ENCODE measurements at places on chromosomes 12 and 14. TPM values are rescaled to one million over a fixed set of nuclear protein-coding genes. Genes with fewer than 3 reads are reported as not detected.

Gene GPR68
- total RNA-seq: 0.71 TPM

DNA sequence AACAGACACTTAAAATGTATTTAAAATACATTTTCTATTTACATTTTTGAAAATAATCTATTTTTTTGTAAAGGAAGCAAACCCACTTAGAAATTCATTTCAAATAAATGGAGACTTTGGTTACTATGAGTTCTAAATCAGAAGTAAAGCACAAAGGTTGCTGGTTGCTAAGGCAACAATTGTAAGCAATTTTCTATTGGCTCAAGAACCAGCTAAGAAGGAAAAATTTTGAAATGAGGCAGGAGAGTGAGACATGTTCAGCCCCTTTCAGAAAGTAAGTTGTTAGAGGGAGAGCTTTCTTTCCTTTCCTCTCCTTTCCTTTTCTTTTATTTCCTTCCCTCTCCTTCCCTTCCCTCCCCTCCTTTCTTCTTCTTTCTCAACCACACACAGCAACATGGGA lies 80.7 kb downstream of the PRMT8 start:
- no peak for DNase-seq

Gene ENDOU
- not detected for total RNA-seq

GRCh38 chr12:124517260-124518050 lies 50.0 kb downstream of the NCOR2 start:
- peak; percentile 76 for DNase-seq

Gene KRT83
- not detected for total RNA-seq

DNA sequence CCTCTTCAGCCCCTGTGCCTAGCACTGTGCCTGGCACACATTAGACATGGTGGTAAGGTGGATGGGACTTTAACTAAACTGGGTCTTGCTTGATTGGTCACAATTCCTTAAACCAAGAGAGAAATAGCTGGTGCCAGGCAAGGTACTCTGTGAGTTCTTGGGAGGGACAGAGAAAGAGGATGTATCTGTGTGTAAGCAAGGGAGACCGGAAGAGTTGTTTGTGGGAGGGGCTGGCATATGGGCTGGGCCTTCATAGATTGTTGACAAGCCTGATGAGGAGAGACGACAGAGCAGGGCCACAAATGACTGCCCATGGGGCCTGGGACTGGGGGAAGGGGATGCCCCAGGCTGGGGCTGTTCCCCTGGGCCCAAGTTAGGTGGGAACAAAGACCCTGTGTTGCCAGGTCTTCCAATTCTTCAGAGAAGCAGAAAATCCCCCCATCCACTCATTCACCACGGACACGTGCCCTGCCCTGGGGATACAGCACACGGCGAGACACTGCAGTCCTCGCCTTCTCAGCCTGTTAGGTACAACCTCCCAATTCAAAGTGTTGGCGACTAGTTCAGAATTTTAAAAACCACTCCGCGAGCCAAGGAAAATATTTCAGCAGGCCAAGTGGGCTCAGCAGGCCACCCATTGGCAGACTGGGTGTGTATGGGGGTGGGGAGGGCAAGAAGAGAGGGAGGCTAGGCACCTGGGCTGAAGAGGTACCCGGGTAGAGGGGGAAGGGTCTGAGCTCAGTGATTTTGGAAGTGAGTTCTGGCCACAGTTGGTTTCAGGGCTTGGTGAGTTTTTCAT lies 11.4 kb upstream of the CYP46A1 start:
- DNase-seq: no peak

DNA sequence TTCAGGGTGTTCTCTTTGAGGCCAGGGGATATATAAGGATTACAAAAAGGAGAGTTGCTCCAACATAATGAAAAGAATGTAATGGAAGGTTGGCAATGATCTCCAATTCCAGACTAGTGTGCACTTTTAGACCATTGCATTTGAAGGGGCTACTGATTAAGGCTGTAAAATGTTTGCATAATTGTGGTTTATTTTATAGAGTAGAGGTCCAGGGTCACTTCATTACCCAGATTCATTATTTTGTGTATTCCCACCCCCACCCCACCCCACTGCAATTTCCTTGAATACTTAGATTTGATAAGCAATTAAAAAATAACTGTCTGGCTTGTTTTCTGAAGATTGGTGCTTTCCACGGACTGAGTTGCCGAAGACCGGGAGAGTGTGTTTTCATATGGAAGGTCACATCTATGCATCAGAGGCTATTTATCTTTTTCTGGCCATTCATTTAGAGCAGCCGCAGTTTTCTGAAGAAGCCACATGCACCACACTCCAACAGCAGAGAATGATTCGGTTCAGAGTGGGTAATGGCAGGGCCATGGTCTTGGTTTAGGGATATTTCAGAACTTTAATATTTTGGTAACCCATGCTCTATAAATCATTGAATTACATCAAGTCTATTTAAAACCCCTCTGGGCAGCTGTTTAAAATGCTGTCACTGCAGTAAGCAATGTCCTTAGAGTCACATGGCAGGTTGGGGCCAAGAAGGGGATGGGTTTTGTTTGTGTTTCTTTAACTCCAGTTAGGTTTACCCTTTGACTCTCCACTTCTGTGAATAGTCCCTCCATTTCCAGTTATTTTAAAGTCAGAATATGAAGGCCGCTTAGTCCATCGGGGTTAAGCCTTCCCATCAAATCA lies 94.6 kb downstream of the TMEM30B start:
- DNase-seq: no peak

Gene TPI1
- 1,942 TPM for total RNA-seq

Gene PTCSC3
- total RNA-seq: not detected

GRCh38 chr12:131564845-131565244 lies 146.0 kb upstream of the SFSWAP start:
- DNase-seq: no peak

DNA sequence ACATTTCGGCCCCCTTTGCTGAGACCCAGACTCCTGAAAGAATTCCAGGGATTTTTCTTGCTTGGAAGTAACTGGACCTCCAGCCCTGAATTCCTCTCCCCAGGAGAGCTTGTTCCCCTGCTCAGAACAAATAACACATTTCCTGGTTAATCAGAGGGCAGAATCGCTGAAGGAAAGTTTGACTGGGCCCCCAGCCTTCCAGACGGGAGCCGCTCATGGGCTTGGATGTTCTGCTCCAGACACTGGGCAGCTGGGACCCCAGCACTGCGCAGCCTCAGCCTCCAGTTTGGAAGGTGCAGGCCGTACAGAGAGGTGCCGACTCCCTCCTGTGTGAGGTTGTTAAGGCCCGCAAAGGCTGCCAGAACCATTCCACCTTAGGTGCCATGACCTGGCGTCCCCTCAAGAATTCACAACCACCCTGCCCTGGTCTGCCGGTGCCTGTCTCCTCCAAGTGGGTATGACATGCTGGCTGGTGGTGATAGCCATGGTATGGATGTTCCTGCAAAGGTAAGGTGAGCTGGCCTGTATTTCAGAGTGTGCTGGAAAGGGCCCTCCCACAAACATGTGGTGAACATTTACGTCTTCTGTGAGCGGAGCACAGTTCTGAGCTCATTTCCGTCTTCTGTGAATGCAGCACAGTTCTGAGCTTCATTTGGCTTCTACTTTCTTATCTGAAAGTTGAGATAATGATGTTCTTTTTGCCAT lies 5.1 kb upstream of the LTBP2 start:
- DNase-seq: peak; percentile 30

- peak; percentile 95 for DNase-seq
Observed at GRCh38 chr14:92540472-92541048, 27.0 kb downstream of the RIN3 start.

- DNase-seq: peak; percentile 83
Observed at GRCh38 chr14:54175298-54175942, 218.8 kb upstream of the BMP4 start.

DNA sequence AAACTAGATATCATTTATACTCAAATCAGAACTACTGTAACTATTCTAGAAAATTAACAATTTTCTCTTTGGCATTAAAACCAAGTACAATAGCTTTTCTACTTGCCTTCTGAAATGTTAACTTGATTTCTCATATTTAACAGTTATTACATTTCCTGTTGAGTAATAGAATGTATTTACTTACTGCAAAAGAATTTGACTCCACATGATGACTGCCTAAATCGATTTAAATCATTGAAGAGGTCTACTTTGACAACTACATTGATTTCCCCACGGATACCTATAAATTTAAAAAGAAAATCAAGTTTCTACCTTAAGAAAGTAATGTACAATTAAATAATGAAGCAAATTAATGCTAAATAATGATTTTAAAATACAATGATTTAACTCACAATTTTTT lies 18.9 kb downstream of the C2CD5 start:
- no peak for DNase-seq

GRCh38 chr12:46492471-46493085 lies 120.0 kb upstream of the SLC38A2 start:
- peak; percentile 91 for DNase-seq

GRCh38 chr14:50816395-50817047 lies 14.4 kb downstream of the NIN start:
- peak; percentile 67 for DNase-seq

Gene POC1B
- 21.7 TPM for total RNA-seq

- no peak for DNase-seq
Observed at GRCh38 chr14:95660651-95661515, 25.3 kb upstream of the TCL1B start.

Gene MBD6
- 18.2 TPM for total RNA-seq

Data from M059J (cell line).